ENCODE measurements at places on chromosomes 3 and 15.

DNA sequence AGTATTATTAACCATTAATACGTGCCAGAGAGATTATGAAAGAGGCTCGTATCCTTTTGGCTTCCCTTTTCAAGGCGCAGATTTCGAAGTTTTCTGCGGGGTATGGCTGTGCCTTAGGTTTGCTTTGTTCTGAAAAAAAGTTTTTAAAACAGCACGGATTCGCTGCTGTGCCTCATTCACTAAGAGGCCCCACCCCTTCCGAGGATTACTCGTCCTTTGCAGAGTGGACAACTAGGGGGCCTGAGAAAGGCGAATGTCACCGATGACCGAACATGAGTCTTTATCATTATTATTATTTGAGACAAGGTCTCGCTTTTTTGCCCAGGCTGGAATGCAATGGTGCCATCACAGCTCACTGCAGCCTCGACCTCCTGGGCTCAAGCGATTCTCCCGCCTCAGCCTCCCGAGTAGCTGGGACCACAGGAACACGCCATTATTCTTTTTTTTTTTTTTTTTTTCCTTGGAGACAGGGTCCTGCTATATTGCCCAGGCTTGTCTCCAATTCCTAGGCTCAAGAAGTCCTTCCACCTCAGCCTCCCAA is 684 bp upstream of the RPS27L start:
- DNase-seq, result no peak

- DNase-seq, result no peak
Measured at GRCh38 chr3:156609546-156609945, 54.6 kb upstream of the SSR3 start.

GRCh38 chr15:66953523-66954229 is 111.7 kb upstream of the SMAD3 start:
- no peak for DNase-seq

- no peak for DNase-seq
Measured at GRCh38 chr15:74957476-74958035, 984 bp upstream of the RPP25 start.

GRCh38 chr15:89874926-89875564 is 18.7 kb downstream of the AP3S2 start:
- DNase-seq, result peak; percentile 3

GRCh38 chr3:146912241-146913015 is 307.3 kb upstream of the PLSCR5 start:
- DNase-seq, result no peak

DNA sequence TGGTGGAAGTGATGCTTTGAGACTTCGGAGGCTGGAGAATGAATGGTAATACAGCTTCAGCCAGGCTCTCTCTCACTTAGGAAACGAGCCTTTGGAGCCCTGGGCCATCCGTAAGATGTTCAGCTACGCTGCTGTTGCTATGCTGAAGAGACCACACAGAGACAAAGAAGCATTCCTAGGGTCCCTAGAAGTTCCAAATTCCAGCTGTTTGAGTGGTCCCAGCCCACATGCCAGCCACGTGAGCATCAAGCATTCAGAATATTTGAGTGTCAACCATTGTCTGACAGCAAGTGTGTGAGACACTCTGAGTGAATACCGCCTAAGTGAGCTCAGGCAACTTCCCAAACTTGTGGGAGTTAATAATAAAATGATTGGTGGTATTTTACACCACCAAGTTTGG is 212.9 kb downstream of the CD47 start:
- no peak for DNase-seq

- no peak for DNase-seq
Measured at GRCh38 chr15:98878172-98878571, 129.4 kb downstream of the PGPEP1L start.

GRCh38 chr3:6508410-6508759 is 352.5 kb upstream of the GRM7 start:
- no peak for DNase-seq

GRCh38 chr15:99306694-99307338 is 55.5 kb downstream of the LRRC28 start:
- peak; percentile 14 for DNase-seq

GRCh38 chr15:68783226-68784058 is 37.3 kb downstream of the ANP32A start:
- DNase-seq, result no peak

GRCh38 chr15:38242055-38242454 is 10.6 kb upstream of the SPRED1 start:
- DNase-seq, result no peak

DNA sequence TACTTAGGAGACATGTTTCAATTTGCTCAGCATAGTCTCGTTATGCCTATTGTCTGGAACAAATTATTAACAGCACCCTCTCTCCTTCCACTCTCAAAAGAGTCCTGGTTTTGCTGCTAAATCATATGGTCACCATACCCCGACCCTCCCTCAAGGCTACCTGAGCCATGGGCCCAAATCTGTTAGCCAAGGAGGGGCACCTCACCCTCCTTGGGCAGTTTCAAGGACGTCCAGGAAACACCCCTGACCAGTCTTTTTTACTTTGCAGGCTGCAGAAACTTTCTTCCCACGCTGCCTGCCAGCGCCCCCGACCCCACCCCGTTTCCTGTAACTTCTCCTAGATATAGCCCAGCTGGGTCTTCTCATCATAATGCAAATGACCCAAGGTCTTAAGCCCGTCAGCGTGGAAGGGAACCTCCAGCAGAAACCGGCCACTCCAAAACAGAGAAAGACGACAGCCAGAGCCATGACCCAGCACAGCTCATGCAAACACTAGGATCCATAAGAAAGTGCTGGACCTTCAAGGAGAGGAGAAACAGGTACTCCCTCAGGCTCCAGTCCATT is 62.3 kb downstream of the ADCY5 start:
- DNase-seq, result no peak

- no peak for DNase-seq
Measured at GRCh38 chr3:104632947-104633346, 733.8 kb upstream of the ALCAM start.

DNA sequence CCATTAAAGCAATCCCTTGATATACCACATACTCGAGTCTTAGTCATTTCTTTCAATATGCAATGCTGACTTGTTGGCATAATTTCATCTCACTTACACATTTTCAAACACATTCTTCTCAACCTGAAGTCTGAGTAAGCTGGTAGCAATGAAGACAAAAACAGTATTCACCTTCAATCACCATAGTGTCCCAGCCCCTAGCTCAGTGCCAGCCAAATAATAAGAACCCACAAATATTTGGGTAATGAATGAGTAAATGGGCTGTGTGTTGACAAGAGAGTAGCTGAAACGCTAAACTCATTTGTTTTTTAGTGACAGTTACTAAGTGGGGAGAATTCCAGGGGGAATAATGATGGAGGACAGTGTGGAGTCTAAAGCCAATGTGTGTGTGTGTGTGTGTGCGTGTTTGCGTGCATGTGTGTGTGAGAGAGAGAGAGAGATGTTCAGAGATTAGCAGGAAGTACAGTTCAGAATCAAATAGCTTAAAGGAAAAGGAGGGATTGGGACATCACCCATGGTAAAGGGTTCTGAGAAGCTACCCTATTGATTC is 165.7 kb downstream of the GAP43 start:
- no peak for DNase-seq

DNA sequence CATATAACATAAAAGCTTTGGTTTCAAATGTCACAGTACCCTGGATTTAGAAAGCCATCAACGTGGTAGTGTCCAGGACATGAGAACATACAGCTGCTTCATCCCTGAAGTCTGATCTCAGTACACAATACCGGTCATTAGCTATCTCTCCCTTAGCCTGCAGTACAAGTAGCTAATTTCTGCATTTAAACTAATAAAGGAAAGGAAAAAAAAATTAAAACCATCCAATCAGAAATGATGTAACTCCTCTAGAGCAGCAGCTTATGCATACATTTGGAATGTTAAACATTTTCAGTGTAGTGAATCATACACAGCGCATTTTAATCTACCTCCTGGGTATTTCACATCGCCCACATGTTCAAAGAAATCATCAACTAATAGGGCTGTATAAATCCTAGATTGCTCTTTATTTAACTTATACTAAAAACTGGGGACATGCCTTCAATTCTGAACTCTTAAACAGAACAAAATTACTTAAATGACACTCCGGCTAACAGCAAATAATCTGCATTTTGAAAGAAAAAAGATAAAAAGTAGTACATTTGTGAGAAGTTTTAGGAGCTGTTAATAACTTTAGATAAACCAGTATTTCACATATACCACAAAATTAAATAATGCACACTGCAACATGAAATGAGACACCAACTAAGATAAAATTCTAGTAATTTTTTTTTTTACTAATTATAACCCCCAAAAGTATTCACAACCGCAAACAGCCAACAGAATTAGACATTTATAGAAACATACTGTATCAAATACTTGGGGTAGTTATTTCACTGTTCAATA is 3.7 kb downstream of the IGF2BP2 start:
- no peak for DNase-seq

- no peak for DNase-seq
Measured at GRCh38 chr3:60594025-60594424, 657.2 kb downstream of the FHIT start.

DNA sequence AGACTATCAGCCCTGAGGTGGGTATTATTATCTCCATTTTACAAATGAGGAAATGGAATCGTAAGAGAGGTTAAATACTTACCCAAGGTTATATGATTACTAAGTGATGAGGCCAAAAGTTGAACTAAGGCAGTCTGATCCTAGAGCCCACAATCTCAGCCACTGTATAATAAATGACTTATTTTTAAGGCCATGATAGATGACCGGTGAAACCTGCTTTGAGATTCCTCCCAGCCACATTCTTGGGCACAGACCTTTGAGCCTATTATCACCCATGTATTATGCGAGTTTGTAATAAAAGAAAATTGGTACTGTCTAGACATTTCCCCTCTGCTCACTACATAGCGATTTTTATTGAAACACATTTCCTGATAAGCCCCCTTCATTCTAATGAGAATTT is 37.4 kb downstream of the POLQ start:
- no peak for DNase-seq

DNA sequence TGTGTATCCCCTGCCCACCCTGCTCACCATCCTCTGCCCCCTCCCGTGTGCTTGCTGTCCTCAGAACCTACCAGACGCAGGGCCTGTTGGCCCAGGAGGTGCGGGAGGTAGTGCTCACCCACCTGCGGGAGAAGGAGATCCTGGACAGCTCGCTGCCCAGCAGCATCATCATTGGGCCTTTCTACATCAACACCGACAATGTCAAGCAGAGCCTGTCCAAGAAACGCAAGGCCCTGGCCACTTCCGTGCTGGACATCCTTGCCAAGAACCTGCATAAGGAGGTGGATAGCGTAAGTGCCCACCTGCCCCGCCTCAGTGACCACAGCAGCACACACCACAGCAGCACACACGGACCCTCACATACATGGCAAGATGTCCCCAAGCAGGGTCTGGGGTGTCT is 33.0 kb downstream of the DNAH1 start:
- DNase-seq, result no peak

- no peak for DNase-seq
Measured at GRCh38 chr3:152200476-152201420, 68.0 kb upstream of the MBNL1 start.

DNA sequence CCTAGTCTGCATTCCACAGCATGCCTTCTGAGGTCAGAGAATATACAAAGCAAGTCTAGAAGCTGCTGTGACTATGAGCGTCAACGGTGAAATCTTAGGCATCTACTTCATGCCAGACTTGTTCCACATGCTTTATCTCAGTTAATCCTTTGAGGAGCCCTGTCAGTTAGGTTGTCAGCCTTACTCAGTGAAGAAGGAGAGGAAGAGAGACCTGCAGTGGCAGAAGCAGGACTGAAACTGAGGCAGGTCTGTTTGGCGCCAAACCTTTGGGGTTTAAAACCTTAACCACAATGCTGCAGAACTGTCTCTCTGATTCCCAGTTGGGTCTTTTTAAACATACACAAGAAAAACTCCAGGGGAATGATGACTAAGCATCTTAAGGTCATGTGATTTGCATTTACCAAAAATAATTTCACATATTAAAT is 139.0 kb upstream of the LIPC start:
- DNase-seq, result no peak

GRCh38 chr3:87148020-87148419 is 79.1 kb upstream of the CHMP2B start:
- DNase-seq, result no peak

DNA sequence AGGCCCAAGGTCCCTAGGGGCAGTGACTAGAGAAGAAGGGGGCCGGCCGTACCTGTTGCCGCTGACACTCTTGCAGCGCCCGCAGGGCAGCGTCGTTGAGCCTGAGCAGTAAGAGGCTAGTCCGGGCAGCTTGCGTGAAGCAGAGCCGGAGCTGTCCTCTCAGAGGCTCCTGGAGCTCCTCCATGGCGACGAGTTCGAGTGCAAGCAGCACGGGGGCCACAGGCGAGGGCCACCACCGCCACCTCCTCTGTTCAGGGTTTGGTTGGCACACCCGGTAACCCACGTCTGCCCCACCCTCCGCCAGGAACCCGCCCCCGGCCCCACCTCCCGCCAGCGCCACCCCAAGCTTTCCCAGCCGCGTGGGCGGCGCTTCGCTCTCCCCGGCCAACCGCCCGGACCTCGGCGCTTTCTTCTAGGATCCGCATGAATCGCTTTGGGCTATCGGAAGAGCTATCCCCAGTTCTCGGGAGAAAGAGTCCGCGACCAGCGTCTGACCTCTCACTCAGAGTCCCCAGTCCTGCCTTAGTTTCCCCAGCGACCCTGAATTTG is at the start of gene ELL3:
ELL3 (minus strand) TSS at position 249 of the 549 bp plus-strand sequence; CDS start at position 184, 65 bp downstream.
- peak; percentile 16 for DNase-seq

DNA sequence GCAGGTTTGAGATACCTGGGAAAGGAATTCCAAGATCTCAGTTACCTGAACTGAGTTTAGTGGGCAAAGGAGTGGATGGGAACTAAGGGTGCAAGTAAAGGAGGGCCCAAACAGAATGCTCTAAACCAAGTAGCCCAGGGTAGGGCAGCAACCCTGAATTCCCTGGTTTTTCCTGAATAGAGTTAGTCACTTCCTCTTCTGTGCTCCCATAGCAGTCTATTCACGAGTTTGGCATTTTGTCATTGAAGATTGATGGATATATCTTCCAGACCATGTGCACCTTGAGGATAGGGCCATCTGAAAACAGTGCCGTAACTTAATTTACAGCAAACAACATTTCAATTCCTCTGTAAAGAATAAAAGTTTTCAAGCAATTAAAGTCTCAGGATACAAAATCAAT is 18.5 kb upstream of the PTX3 start:
- no peak for DNase-seq

DNA sequence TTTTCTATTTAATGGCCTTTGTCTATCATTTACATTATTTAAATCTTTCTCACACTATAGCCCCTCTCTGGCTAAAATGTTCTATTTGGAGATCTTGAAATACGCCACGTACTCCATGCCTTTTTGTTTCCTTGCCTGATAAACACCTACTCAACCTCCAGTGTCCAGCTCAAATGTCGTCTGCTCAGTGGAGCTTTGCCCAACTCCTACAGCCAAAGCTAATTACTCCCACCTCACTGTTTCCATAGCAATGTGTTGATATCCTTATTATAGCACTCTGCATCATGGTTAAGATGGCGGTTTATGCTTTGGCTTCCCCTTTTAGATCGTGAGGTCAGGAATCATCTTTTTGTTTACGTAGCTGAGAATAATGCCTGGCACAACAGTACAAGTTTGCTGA is 55.9 kb downstream of the NGLY1 start:
- DNase-seq, result no peak

- DNase-seq, result no peak
Measured at GRCh38 chr3:164940745-164941144, 137.6 kb downstream of the SI start.

GRCh38 chr3:32275506-32275905 is 37.0 kb downstream of the CMTM8 start:
- DNase-seq, result no peak

- no peak for DNase-seq
Measured at GRCh38 chr3:71417791-71418190, 165.7 kb downstream of the FOXP1 start.

Data from NCI-H2107 (cell line).